ENCODE measurements at places on chromosomes 13 and 19.
A peak's percentile ranks its signal among the peaks of the same experiment; 100 is the strongest.

GRCh38 chr13:110812869-110813645 lies 99.6 kb downstream of the ING1 start:
- DNase-seq, result no peak

GRCh38 chr19:3556978-3557460 lies 367 bp downstream of the MFSD12 start:
- DNase-seq, result no peak

DNA sequence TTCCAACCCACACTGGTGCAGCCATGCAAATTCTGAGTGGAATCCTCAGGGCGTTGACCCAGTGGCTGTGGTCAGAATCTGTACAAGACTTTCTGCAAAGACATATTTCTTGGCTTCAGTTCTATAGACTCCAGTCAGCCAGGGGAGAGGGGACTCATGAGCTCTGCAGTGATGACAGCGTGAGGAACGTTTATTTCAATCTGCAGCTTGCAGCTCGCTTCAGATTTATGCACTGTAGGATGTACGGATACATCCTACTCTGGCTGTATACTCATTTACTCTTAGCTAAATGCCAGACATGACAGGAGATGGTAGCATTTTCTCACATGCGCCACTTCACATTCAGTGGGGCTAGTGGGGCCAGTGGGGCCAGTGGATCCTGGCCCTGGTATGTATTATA lies 276.1 kb downstream of the FGF9 start:
- no peak for DNase-seq

DNA sequence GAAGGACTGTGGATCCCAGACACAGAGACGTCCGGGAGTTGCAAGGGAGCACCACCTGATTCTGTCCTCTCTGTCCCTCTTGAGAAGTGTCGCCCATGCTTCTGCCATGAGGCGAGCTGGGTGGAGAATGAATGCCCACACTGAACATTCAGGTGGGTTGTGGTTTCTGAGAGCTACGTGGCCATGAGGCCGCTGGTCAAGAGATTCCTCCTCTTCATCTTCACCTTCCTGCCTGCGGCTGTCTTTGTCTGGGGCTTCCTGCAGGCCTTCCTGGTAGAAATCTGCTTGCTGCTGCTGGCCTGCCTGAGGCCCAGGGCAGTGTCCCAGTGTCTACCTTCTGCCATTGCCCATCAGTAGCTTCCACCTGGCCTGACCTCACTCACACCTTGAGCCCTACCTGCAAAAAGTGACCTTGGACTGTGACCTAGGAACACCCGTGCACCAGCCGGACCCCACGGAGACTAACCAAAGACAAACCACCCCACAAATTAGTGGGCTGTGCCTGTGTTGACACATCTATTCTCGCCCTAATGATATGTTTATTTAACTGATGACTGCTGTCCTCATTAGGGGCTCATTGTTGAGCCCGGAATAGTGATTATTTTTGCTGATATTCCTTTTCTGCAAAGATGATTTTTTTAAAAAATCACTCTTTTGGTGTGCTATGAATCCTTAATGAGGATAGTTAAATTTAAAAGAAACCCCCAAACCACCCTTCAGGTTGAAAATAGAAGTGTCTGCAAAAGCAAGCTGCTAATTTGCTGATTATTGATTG lies 38.7 kb upstream of the ZNF536 start:
- no peak for DNase-seq

DNA sequence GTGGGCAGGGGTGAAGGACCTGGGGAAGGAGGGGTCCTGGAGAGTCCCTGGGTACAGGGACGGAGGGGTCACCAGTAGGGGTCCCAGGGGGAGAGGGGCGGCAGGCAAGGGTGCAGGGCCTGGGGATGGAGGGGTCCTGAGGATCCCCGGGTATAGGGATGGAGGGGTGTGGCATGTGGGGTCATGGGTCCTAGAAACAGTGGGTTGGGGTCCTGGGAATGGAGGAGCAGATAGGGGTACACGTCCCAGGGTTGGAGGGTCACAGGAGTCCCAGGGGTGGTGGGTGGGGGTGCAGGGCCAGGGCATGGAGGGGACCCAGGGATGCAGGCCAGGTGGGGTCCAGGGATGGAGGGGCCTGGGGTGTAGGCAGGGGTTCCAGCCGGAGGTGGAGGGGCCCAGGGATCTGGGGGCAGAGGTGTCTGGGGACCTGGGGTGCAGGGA lies 1.4 kb downstream of the BTBD2 start:
- no peak for DNase-seq

- DNase-seq, result no peak
Measured at GRCh38 chr13:43815204-43815603, 28.4 kb upstream of the ENOX1 start.

- no peak for DNase-seq
Measured at GRCh38 chr19:2097886-2098327, 1.2 kb downstream of the IZUMO4 start.

DNA sequence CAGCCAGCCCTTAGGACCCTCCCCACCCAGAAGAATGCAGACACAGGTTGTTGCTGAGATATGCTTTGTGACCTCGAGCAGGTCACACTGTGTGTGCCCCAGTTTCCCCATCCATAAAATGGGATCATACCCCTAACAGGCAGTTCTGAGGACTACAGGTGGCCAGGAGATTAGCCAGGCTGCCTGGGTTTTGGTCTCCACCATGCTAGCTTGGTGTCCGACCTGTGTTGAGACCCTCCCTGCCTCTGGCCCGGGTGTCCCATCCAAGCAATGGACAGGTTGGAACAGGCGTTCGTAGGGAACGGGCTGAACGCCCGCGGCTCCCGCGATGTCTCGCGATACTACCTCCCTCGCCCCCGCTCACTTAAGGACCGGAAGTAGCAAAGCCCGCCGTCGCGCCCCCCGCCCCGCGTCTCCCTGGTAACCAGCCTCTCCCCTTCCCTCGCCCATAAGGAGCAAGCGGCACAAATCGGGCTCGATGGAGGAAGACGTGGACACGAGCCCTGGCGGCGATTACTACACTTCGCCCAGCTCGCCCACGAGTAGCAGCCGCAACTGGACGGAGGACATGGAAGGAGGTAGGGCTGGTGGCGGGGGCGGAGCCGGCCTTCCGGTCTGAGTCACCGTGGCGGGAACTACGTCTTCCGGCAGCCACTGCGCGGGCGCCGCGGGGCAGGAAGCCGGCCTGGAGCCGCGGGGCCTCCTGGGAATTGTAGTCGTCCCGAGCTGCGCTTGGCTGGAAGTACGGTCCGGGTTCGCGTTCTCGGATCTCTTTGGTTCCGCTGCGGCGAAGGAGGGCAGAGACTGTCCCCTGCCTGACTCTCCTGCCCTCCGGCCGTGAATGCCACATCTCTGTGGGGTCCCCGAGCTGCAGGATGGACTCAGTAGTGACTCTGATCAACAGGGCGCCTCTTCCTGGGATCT lies 45.4 kb downstream of the SMIM24 start:
- peak; percentile 92 for DNase-seq

DNA sequence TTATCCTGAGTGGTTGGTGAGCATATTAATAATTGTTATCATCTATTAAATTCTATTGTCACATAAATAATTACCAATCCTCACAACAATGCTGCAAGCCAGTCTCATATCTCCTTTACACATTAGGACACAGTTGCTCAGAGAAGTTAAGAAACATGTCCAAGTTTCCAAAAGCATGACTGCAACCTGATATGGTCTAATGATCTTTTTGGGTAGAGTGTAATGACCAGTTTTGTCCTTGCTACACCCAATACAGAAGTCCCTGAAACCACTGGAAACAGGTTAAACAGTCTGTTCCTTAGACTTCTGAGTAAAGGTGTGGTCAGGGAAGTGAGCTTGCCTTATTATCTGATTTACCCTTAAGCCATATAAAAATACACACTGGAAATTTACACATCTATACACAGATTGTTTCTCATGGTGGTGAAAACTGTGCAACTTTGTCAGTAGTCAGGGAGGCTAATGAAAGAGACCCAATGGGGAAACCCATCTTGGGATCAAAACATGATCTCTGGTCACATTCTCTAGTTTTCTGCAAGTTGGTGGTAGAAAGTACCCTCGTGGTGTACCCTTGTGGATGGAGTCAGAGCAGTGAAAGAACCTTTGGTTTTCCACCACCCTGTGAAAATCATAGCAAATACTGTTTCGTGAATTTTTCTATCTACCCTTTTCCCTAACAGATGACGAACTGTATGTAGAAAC lies 146.0 kb upstream of the KLF12 start:
- no peak for DNase-seq

DNA sequence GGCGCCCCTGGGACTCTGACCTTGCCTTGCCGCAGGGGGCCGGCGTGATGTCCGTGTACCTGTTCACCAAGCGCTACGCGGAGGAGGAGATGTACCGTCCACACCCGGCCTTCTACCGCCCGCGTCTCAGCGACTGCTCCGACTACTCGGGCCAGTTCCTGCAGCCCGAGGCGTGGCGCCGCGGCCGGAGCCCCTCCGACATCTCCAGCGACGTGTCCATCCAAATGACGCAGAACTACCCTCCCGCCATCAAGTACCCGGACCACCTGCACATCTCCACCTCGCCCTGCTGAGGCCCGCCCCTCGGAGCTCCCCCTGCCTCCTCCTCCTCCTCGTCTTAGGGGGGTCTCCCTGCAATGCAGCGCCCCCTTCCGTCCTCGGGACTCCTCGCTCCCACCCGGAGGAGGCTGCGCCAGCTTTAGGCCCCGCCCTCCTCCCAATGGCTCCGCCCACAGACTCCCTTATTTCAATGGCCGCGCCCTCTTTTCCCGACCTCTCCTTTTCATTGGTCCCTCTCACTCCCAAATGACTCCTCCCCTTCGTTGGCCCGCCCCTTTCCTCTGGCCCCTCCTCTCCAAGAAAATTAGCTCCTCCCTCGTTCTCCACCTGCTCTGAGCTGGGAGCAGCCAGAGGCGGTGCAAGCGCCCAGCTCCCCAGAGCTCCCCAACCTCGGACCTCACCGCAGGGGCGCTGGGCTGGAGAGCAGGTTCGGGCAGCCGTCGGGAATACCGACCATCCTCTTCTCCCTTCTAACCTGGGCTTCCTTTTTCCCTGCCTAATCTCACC lies 20.5 kb upstream of the CACNG8 start:
- DNase-seq, result no peak

DNA sequence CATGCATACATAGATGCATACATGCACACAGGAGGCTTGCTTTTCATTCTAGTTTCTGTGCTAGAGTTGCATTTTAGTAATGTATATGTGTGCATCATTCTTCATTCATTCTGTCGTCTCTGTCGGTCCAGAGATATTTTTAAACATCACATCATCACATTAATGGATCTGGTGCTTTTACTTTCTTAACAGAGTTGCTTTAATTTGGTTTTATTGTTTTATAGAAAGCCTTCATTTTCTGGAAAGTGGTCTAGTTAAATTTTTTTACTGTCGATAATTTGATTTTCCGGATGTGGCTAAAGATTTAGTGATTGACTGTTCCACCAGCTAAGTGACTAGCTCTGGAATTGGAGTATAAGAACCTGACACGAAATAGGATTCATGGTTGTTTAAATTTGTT lies 16.9 kb downstream of the BIVM start:
- DNase-seq, result no peak

DNA sequence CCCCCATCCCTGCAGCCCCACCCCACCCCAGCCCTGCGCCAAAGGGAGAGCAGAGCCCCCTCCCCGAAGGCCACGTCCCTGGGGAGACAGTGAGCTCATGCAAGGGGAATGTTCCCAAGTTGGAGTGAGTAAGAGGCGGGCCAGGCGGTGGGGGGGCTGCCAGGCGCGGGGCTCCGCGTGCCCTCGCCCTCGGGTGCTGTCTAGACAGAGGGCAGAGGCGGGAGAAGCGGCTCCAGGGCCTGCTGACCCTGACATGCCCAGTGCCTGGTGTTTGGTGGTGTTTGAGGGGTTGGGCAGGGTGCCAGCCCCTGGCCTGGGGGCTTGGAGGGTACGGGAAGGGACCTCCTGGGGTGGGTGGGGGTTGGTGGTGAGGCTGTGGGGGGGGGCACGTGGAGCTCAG lies 1.0 kb downstream of the FSTL3 start:
- DNase-seq, result no peak

- no peak for DNase-seq
Measured at GRCh38 chr13:82438320-82438719, 1444.0 kb downstream of the SLITRK1 start.

GRCh38 chr13:36789061-36789460 lies 30.0 kb upstream of the RFXAP start:
- no peak for DNase-seq

- no peak for DNase-seq
Measured at GRCh38 chr13:28540612-28541011, 45.7 kb upstream of the FLT1 start.

DNA sequence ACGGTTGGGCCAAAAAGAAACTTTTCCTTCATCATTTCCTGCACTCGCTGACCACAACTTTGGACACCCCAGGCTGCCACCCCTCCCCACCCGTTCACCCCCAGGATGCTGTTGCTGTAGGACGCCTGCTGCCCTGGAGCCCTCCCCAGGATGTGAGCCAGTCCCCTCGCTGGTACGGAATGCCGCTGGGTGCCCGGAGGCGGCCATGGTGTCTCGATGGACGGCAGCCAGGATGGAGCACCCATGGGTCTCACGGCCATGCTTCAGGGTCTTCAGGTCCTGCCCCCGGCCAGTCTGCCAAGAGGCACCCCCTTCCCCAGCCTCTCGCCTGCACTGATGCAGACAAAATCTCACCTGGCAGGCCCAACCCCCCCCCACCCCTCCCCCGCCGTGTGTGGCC lies 15.4 kb upstream of the CSNK1G2 start:
- DNase-seq, result no peak

DNA sequence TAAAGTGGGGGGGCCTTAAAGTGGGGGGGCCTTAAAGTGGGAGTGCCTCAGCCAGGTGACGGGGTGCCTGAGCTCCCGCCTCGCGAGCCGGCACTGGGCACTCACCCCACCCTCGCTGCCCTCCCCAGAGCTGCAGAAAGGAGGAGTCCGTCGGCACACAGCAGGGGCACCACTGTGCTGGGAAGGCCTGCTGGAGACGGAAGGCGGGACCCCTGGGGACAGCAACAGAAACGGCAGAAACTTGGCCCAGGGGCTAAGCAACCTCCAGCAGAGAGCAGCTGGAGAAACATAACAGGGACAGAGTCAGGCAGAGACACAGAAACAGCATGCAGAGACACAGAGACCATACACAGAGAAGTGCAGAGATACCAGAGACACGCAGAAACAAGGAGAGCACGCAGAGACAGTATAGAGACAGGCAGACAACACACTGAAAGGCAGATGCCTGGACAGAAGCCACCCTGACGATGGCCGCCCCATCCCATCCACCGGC lies 7.9 kb downstream of the CFD start:
- no peak for DNase-seq

DNA sequence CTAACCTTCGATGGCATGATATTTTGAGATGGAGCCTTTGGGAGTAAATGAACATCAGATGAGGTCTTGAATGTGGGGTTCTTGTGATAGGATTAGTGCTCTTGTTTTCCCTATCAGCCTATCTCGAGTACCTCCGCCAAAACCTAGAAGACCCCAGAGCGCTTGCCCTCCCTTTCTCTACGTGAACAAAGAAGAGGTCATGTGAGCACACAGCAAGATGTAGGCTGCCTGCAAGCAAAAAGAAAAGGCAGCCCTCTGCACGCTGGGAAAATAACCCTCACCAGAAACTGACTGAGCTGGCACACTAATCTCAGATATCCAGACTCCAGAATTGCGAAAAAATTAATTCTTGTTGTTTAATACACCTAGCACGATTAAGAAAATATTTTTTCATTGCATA lies 799.8 kb upstream of the SLC10A2 start:
- DNase-seq, result no peak

GRCh38 chr19:1145635-1146411 lies 28.2 kb downstream of the SBNO2 start:
- DNase-seq, result no peak
